Naive thymus-derived CD4-positive, alpha-beta T cell (primary cell): ENCODE measurements at places on chromosomes 11 and 22. TPM values are rescaled to one million over a fixed set of nuclear protein-coding genes. Genes with fewer than 3 reads are reported as not detected.

GRCh38 chr22:24760708-24761306 lies 13.7 kb downstream of the PIWIL3 start:
- H3K4me3 ChIP-seq, result no peak overlapping the region
- no peaks in the 10 kb centered on the region for H3K27me3 ChIP-seq
- no peaks in the 10 kb centered on the region for H3K36me3 ChIP-seq

- H3K4me3 ChIP-seq, result no peak overlapping the region
- no peaks in the 10 kb centered on the region for H3K27me3 ChIP-seq
- no peak overlapping the region for H3K27ac ChIP-seq
- no peaks in the 10 kb centered on the region for H3K4me1 ChIP-seq
- no peak for DNase-seq
Measured at GRCh38 chr22:44004104-44004460, 20.0 kb upstream of the PARVB start.

DNA sequence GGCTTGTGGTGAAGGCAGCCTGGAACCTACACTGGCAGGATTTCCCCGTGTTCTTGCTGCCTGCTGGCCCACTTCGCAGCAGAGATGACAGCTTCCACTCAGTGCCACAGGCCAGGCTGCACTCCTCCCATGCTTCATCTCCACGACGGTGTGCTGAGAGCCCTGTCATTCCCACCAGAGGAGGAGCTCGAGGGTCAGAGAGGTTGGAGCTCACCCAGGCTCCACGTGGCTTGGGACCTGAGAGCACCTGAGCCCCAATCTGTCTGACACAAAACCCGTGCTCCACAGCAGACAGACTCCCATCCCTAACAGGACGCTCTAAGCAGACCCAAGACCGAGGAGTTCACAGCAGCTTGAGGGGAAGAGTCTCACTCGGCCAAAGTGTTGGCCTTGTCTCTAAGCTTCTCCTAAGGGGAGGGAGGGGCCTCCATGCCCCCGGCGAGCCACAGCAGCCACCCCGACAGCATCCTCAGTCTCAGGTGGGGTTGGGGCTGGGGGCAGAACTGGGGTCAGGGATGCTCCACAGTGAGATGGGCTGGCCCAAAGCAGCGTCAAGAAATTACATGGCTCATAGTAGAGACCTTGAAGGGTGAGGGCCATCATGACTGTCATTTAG lies 10.7 kb downstream of the LRFN4 start:
- no peak overlapping the region for H3K27ac ChIP-seq
- no peaks in the 10 kb centered on the region for H3K4me1 ChIP-seq
- peaks cover 15% of the 10 kb centered on the region for H3K36me3 ChIP-seq

DNA sequence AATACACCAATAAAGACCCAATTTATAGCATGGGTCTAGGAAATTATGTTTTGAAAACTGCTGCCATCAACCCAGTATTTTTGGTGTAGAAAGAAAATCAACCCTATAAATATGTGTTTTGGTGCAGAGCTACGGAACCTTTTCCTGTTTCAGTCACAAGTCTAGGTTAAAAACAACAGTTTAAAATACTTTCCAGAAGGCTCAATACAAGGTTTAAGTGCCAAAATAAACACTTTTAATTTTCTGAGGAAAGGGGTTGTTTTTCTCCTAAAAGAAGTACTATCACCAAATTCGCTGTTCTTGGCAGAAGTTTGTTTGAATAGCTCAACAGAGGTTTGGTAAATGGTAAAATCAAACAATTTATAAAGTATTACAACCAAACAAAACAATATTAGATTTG lies 201.3 kb downstream of the TMEM135 start:
- no peak overlapping the region for H3K27ac ChIP-seq
- no peaks in the 10 kb centered on the region for H3K27me3 ChIP-seq
- no peak overlapping the region for H3K4me3 ChIP-seq

GRCh38 chr11:118212781-118213191 lies 12.0 kb downstream of the JAML start:
- no peak for DNase-seq
- peaks cover 32% of the 10 kb centered on the region for H3K4me1 ChIP-seq
- H3K4me3 ChIP-seq, result no peak overlapping the region
- peaks cover 15% of the 10 kb centered on the region for H3K36me3 ChIP-seq
- no peaks in the 10 kb centered on the region for H3K27me3 ChIP-seq

- no peaks in the 10 kb centered on the region for H3K36me3 ChIP-seq
- H3K27ac ChIP-seq, result no peak overlapping the region
- H3K4me3 ChIP-seq, result no peak overlapping the region
- DNase-seq, result no peak
Measured at GRCh38 chr11:8838248-8838647, 72.7 kb upstream of the AKIP1 start.

GRCh38 chr11:46858920-46859546 lies 13.0 kb upstream of the CKAP5 start:
- H3K4me1 ChIP-seq, result no peaks in the 10 kb centered on the region
- no peaks in the 10 kb centered on the region for H3K36me3 ChIP-seq
- H3K27ac ChIP-seq, result no peak overlapping the region
- H3K4me3 ChIP-seq, result no peak overlapping the region
- no peaks in the 10 kb centered on the region for H3K27me3 ChIP-seq

DNA sequence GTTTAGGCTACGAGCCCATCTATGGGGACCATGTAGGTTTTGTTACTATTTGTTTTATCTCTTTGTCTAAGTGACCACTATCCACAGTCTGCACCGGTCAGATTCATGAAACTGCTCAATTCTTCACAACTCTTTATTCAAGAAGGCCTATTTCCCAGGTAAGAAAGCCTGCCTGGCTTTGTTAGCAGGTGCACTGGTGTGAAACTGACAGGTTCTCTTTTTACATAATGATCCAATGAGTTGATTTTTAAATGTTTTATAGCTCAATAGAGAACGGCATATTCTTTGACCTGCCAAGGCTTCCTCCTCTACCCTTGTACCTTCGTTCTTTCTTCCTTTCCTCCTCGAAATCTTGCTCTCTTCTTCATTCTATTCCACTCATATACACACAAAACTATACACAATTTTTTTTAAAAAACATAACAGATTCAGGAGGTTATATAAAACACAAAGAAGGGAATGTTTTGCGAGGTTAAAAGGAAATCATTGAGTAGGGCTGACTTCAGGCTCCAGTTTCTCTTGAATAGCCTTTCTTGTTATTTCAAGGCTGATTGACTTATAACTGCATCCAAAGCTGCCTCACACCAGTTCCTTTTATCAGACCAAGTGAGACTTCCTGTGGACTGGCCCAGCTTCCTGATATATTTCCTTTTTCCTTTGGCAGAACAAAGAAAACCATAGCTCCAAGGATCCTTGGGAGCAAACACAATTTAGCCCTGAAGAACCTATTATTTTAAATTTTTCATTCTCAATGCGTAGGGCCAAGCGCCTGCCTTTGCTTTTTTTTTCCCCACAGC lies 11.4 kb downstream of the FLI1 start:
- no peaks in the 10 kb centered on the region for H3K27me3 ChIP-seq
- H3K4me3 ChIP-seq, result no peak overlapping the region
- H3K4me1 ChIP-seq, result peaks cover 68% of the 10 kb centered on the region
- no peak overlapping the region for H3K27ac ChIP-seq

The CBLIF gene
- not detected for total RNA-seq

The APOL6 gene
- total RNA-seq, result 99.4 and 99.8 TPM in 2 replicates

The KRTAP5-11 gene
- not detected for total RNA-seq
